Hematopoietic multipotent progenitor cell treated with erythropoietin and hydrocortisone succinate and interleukin-3 and kit ligand, for 17 days (in vitro differentiated cells): ENCODE measurements at places on chromosomes 4 and X.
A peak's percentile ranks its signal among the peaks of the same experiment; 100 is the strongest.

GRCh38 chrX:11214346-11215190, 78.6 kb upstream of the AMELX start:
- DNase-seq, result no peak

- DNase-seq, result no peak
Measured at GRCh38 chr4:183182873-183183725, 84.0 kb downstream of the WWC2 start.

GRCh38 chrX:71922686-71923085, 12.0 kb downstream of the NHSL2 start:
- no peak for DNase-seq

DNA sequence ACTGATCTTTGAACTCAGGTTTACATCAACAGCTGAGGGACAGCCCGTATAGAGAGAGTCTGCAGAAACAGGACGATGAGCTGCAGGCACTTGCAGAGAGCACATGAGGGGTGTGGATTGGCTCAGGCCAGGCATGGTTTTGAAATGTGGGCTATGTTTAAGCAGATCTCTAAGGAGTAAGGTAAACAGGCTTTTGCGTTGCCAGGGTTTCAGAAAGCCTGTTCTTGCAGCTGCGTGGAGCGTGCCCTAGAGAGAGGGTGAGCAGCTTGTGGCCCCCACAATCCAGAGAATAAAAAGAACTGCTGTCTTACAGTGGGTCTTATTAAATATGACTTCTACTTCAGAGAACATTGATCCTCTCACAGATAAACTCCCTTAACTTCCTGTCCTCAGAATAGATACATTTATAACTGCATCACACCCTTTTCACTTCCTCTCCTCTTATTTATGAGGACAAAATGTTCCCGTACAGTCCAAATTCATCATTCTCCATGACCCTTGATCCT, 64.1 kb downstream of the TMA16 start:
- DNase-seq, result no peak

DNA sequence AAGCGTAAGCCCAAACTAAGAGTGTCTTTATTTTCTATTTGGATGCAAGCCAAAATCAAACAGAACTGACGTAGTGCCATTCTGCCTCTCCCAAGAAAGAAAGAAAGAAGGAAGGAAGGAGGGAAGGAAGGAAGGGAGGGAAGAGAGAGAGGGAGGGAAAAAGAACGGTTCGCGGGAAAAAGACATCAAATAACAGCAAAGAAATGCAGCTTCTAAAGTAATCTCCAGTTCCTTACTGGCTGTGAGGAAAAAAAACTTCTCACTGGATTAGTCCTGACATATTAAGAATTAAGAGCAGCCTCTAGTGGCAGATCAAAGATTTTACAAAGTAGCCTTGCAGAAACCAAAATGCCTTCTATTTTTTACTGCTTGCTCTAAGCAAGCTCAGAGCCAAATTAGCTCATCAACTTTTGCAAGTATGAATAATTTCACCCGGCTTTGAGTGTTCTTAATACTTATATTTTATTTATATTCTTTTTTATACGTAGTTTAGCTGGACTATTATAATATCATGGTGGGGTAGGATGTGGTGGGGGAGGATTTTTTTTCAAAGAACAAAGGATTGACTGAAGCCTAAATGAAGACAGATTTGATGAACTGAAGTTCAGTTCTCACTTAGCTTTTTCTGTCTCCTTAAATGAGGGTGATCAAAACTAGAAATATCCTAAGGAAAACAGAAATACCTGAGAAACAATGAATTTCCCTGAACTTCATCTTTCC, 36.6 kb downstream of the PITX2 start:
- DNase-seq, result no peak

DNA sequence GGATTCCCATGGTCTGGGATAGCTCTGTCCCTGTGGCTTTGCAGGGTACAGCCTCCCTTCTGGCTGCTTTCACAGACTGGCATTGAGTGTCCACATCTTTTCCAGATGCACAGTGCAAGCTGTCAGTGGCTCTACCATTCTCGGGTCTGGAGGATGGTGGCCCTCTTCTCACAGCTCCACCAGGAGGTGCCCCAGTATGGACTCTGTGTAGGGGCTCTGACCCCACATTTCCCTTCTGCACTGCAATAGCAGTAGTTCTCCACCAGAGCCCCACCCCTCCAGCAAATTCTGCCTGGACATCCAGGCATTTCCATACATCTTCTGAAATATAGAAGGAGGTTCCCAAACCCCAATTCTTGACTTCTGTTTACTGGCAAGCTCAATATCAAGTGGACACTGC, 50.2 kb upstream of the GRID2 start:
- no peak for DNase-seq

DNA sequence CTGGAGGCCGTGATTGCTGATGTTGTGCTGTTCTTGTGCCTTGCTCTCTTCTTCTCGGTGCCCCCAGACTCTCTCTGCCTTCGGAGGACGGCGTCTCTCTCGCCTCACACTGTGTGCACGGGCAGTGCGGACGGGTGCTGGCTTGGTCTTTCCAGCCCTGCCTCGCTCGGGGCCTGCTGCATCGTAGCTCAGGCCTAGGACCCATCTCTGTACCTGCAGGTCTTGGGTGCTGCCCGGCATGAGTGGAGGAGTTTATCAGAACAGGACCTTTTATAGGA, 18.2 kb downstream of the RGS12 start:
- no peak for DNase-seq

DNA sequence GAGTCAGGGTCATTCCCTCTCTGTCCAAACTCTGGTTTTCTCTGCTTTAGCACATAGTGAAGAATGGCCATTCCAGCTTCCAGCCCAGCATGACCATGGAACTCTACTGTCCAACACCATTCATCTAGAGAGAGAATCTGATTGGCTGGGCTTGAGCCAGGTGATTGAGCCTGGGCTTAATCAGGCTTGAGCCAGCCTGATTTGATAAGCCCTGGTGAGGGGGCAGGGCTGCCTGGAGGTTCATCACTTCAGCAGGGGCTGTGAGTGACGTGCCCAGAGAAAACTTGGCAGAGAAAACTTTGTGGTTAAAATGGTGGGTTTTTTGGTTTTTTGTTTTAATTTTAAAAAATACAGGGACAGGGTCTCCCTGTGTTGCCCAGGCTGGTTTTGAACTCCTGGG, 62.5 kb downstream of the KIAA0232 start:
- DNase-seq, result peak; percentile 61

GRCh38 chr4:43757147-43757546, 691.5 kb downstream of the KCTD8 start:
- no peak for DNase-seq

GRCh38 chr4:22850630-22851029, 157.9 kb downstream of the GBA3 start:
- no peak for DNase-seq

DNA sequence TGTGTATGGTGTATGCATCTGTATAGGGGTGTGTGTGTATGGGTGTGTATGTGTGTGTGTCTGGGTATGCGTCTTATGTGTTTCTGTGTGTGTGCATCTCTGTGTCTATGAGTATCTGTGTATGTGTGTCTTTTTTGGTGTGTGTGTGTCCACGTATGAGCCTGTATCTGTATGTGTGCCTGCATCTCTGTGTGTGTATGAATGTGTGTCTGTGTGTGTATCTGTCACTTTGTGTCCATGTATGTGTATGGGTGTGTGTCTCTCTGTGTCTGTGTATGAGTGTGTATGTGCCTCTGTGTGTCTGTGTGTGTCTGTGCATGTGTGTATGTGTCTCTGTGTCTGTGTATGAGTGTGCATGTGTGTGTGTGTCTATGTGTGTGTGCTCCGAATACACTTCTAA, 24.3 kb downstream of the FAM149A start:
- no peak for DNase-seq

DNA sequence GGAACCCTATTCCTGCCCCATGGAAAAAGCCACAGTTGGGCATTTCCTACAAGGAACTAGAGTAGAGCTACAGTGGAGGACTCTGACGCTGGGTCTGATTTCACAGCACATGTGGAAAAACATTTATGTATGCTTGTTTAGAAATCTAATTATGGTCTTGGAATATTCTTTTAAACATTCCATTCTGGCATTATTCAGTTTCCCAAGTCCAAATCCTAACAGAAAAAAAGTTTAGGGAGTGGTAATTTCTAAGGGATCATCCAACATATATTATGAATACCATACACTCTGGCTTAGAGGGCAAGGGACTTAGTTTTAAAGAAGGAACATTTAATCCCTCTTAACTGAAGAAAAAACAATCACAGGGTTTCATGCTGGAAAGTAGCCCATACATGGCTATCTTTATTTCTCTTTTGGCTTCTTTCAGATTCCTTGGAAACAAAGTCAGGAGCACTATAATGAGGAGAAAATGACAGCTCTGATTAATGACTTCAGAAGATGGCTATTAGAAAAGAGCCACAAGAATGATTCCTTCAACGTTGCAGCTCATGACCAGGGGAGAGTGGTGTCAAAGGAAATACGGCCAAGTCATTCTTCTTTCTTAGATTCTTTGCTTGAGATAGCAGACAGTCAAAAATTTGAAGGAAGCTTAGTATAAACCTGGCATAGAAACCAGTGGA, 56.1 kb downstream of the CNGA2 start:
- no peak for DNase-seq

GRCh38 chr4:85478576-85478975, 3.6 kb downstream of the ARHGAP24 start:
- DNase-seq, result no peak

DNA sequence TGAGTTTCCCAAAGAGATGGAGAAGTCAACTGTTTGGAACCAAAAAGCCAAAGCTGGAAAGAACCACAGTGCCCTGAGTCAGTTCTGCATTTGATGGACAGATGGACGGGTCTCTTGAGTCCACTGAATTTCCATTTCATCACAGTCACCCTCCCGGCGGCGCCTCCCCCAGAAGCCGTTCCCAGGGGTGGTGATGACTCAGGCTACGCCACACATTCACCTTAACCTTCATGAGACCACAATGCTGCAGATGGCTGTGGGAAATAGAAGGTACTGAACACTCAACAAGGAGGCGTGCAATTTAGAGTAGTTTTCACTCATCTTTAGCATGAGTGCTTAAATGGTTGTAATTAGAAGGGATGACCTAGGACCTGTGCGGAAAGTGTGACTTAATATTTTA, 61.3 kb downstream of the STOX2 start:
- no peak for DNase-seq

- DNase-seq, result no peak
Measured at GRCh38 chr4:77194989-77195388, 38.0 kb downstream of the CCNG2 start.

DNA sequence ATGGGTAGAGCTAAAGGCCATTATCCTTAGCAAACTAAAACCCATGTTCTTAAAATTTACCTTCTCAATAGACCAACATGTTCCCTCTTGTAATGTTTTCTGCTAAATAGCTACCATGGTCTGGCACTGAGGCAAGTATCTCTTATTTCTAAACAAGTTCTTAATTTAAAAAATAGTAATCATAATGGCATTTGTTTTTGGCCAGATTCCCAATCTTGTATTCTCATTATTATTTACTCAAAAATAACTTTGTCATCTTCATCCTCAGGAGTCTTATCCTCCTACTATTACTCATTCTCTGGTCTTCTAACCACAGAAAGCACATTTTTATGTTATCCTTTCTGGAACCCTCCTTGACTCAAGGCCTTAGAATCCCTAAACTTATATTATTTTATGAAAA, 931.2 kb downstream of the CCSER1 start:
- no peak for DNase-seq

DNA sequence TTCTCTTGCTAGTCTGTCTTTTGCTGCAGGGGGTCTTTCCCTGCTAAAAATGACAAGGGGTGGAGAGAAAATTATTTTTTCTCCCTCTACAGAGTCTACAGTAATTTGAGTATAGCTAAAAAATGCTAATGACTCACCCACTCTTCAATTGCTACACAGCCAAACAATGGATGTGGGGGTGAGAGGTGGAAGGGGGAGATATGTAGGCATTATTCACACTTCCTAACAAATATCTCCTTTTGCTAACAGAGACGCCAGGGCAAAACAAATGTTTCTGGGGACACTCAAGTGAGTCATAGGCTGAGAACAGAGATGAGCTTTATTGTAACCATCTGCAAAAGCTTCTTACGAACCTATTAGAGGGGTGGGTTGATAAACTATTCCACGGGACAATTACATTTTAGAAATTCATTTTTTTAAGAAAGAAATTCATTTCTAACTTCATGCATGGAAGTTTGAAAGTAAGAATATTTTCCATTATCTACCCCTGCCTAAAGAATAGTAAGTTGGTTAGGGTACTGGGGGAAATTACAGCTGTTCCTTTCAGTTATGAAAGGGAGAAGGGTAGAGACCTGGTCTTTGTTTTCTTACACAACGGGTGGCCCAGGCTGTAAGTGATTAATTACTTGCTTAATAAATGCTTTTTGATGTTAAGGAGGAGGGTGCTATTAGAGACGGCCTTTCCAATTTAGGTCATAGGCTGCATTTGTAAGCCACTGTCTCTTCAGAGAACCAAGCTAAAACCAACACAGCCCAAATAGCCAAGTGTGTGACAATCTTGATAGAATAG, 12.8 kb downstream of the SCD5 start:
- DNase-seq, result no peak

DNA sequence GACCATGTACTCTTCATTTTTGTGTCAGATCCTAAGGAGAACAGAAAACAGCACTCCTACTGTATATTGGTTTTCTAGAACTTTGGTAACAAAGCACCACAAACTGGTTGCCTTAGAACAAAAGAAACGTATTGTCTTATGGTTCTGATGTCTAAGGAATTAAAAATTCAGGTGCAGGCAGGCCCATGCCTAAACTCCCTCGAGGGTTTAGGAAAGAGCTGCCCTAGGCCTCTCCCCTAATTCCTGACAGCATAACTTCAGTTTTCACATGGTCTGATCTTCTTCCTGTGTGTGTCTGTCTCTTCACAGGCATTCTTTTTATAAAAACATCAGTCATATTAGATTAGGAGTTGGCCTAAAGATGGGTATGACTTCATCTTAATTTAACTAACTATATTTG, 1093.6 kb downstream of the TECRL start:
- no peak for DNase-seq

- no peak for DNase-seq
Measured at GRCh38 chr4:109590905-109591304, 30.9 kb downstream of the MCUB start.

DNA sequence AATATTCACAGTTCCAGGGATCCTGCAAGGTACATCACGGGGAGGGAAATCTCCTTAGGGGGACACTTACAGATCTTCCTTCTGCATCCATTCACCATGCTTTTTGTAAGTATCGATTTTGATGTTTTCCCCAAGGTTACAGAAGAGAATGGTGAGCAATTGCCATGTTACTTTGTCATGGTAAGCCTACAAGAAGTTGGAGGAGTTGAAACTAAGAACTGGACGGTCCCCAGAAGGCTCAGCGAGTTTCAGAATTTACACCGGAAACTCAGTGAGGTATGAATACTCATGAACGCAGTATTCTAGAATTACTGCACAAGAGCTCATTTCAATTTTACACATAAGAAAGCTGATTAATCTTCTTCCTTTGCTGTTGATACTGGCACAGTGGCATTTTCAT, 53.9 kb downstream of the LRP2BP start:
- DNase-seq, result no peak

- no peak for DNase-seq
Measured at GRCh38 chr4:138948918-138949317, 66.7 kb upstream of the NOCT start.

GRCh38 chr4:16942491-16942890, 44.0 kb upstream of the LDB2 start:
- no peak for DNase-seq

GRCh38 chrX:39242187-39242586, 440.9 kb downstream of the MID1IP1 start:
- DNase-seq, result peak; percentile 42

GRCh38 chr4:167642250-167642649, 408.0 kb upstream of the SPOCK3 start:
- DNase-seq, result no peak
